ENCODE measurements at places on chromosomes 1 and 21.

DNA sequence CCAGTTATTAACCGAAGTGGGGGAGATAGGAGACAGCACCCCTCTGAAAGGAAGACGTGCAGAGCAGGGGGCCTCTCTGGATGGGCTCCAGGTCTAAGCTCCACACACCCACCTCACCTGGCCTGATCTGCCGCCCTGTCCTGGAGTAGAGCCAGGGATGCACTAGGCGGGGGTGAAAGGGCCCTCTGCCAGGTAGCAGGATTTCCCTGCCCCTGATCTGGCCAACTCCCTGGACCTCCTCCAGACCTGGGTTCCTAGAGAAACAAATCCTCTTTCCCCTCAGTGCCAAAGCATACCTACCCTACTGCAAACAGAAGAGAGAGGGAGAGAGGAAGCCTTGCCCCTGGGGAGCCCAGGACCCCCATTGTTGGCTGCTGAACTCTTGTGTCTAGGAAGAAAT lies 2.0 kb downstream of the CRABP2 start:
- no peak for DNase-seq

GRCh38 chr1:67612788-67613241 lies 72.2 kb upstream of the GADD45A start:
- no peak for DNase-seq

- no peak for DNase-seq
Measured at GRCh38 chr1:64514197-64514765, 44.4 kb downstream of the CACHD1 start.

DNA sequence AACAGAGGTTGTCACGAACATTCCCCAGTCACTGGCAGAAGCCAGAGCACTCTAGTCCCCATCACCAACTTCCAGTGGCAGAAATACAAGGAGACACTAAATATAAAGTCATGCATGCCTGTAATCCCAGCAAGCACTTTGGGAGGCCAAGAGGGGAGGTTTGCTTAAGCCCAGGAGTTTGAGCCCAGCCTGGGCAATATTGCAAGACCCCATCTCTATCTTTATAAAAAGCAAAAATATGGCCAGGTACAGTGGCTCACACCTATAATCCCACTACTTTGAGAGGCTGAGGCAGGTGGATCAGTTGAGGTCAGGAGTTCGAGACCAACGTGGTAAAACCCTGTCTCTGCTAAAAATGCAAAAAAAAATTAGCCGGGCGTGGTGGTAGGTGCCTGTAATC lies 6.4 kb downstream of the CYB5RL start:
- no peak for DNase-seq

DNA sequence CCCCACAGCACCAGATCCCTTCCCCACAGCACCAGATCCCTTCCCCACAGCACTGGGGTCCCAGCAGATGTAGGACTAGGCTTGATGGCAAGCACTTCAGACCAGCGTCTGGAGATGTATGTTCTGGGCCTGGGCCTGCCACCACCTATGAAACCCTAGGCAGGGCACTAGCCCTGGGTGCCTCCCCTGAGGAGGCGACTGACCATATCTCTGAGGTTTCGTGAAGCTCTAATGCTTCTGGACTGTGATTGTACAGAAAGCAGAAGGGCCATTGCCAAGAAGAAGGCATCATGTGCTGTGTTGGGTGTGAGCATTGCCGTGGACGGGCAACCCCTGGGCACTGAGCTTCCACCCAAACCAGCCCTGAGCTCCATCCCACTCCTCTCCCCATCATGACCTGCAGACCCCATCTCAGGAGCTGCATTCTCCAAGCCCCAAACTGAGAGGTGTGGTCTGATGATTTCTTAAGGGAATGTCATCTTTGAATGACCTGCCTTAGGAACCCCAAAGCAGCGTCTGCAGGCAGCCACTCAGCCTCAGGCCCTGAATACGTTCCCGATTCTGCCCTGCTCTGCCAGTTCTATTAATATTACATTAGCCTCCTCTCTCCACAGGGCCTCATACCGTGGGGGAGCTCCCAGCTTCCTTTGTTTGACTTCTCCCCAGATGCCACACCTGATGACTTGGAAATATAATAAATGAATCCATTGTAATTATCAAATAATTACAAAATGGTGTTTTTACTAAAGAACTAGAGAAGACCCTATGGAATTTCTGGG lies 163.4 kb downstream of the TRIM33 start:
- DNase-seq: no peak

- no peak for DNase-seq
Measured at GRCh38 chr21:35138665-35139381, 89.7 kb upstream of the RUNX1 start.

- DNase-seq: no peak
Measured at GRCh38 chr1:3930301-3931006, 30.4 kb upstream of the C1orf174 start.

DNA sequence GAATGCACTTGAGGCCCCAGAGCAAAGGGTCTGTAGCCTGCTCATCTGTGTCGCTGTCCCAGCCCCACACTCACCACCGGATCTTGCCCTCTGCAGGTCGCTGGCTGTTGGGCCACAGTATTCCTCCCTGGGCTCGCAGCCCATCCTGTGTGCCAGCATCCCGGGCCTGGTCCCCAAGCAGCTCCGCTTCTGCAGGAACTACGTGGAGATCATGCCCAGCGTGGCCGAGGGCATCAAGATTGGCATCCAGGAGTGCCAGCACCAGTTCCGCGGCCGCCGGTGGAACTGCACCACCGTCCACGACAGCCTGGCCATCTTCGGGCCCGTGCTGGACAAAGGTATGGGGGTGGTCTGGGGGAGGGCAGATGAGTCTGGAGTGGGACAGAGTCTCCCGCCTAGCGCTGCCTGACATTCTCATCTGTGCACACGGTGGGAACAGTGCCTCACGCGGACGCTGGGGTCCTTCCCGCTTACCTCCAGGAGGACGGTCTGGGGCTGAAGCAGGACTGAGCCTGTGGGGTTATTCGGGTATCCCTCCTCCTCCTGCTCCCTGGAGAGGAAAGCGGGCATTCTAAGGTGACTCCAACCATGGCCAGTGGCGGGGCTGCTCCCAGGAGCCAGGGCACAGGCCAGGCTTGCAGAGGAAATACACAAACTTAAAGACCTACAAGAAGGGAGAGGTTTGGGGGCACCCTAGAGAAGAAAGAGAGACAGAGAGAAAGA lies 15.9 kb downstream of the WNT3A start:
- no peak for DNase-seq

DNA sequence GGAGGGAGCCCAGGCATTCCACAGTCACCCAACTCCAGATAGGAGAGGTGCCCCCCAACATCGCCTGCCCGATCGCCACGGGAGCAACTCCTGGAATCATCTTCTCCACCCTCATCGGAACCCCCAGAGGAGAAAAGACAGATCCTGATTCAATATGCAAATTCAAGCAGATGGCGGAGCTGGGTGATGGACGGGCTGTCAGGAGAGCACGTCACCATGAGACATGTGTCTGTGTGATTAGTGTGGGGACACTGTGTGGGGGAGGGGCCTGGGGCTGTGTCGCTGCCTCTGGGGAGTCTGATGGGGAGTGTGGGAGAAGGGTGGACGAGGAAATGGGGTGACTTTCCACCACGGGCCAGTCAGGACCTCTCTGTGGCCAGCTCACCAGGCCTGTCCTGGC lies 90.2 kb upstream of the CSF3R start:
- DNase-seq: no peak

- DNase-seq: peak; percentile 93
Measured at GRCh38 chr1:50969611-50970508, at the start of gene CDKN2C. Gene CDKN2C (plus strand): TSS chr1:50970245. CDS start chr1:50970369, 124 bp downstream.
